ENCODE measurements at places on chromosomes 13 and 19. TPM values are rescaled to one million over a fixed set of nuclear protein-coding genes. Genes with fewer than 3 reads are reported as not detected.

DNA sequence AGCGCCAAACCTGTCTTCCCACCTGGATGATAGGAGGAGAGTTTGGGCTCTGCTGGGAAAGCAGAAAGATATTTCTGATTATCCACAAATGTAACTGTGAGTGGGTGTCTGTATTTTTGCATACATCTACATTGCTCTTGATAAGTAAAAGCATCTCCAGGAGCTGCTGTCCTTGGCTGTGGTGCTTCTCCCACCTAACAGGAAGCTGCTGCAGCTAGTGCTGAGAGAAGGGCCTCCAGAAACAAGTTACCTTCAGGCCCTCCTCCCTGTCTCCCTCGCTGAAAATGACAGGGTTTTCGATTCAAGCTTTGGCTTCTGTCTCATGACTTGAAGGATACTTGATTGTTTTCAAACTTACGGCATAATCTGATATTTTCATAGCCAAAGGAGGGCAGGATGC, 90.1 kb downstream of the FOXO1 start:
- no peak for DNase-seq

The LRRC8E gene
- 0.51 TPM for total RNA-seq

GRCh38 chr19:3407556-3408516, 41.5 kb downstream of the NFIC start:
- DNase-seq = no peak

- DNase-seq = no peak
Observed at GRCh38 chr13:90801621-90802020, 545.9 kb upstream of the MIR17HG start.

The KLK14 gene
- not detected for total RNA-seq
